ENCODE measurements at places on chromosomes 12 and 14.

DNA sequence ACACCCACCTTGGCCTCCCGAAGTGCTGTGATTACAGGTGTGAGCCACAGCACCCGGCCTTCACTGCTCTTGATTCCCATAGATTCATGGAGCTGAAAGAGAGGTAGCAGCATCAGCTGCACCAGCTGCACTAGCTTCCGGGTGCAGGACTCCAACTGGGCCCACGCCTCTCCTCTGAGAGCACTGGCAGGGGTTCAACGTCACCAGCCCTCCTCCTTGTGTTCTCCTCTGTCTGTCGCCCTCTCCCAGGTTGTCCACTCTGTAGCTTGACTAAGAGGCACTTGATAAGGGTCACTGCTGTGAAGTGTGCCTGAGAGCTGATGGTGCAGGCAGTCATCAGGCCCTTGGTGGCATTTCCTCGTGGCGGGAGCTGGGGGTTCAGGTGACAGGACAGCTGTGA lies 28.3 kb downstream of the MLXIP start:
- no peak for DNase-seq

DNA sequence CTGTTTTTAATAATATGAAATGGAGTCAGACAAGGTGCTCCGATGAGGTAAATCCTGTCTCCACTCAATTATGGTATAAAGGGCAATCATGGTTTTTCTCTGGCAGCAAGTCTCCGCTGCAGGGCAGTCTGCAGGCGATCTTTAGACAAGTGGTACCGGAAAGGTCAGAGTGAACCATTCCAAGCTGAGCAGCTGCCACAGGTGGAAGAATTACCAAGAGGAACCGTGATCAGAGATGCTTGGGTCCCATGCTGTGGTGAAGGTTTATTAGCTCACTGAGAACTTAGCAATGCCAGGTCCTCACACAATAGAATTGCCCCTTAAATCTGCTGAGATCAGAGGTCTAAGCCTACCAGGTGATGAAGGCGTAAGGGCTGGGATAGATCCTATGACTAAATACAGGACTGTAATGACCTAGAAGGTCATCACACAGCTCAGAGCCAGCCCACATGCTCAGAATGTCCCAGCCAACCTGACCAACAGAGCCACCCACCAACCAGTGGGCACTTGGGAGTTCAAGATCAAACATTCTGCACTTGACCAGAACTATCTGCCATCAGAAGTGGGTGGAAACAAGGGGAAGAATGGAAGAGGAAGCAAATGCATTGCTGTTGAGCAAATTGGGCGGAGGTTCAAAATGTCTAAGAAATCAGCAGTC lies 175.2 kb upstream of the BCL2L14 start:
- DNase-seq: no peak

- no peak for DNase-seq
These were observed 6.8 kb downstream of the MYH6 start for GRCh38 chr14:23401291-23401690.

- DNase-seq: no peak
These were observed at the start of gene EVL for GRCh38 chr14:100065111-100065871. Gene EVL (plus strand): TSS chr14:100065422. CDS start chr14:100065501, 79 bp downstream.

- DNase-seq: no peak
These were observed 44.5 kb upstream of the SYT10 start for GRCh38 chr12:33484161-33484560.

DNA sequence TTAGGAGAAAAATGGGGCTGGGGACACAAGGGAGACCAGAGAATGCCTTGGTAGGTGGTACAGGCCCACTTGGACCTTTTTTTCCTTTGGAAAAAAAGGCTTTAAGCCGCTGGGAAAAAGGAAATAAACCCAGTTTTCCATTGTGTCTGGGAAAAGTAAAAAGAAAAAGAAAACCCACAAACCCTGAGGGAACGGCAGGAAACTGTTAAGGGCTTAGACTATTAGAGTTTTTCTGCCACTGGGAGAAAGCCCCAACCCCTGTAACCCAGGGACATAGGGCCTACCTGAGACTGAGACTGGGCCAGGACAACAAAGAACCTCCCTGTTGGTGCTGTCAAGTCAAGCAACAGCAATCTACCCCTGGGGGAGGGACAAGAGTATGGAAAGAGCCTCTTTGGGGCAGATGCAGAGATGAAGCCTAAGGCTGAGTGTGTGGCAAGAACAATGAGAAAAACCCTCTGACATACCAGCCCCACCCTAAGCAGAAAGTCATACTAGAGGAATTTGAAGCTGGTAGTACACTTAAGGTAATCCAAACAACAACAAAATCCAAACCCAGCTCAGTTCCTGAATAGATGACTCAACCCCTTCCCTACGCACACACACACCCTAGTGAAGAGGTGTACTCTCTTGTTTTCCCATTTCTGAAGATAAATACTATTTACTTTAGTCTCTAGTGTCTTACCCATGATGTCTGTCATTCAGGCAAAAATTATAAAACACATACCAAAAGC lies 22.8 kb downstream of the ATF1 start:
- no peak for DNase-seq

GRCh38 chr14:97280526-97280925 lies 483.3 kb downstream of the VRK1 start:
- DNase-seq: no peak

GRCh38 chr12:130813436-130813835 lies 25.6 kb downstream of the STX2 start:
- DNase-seq: no peak

DNA sequence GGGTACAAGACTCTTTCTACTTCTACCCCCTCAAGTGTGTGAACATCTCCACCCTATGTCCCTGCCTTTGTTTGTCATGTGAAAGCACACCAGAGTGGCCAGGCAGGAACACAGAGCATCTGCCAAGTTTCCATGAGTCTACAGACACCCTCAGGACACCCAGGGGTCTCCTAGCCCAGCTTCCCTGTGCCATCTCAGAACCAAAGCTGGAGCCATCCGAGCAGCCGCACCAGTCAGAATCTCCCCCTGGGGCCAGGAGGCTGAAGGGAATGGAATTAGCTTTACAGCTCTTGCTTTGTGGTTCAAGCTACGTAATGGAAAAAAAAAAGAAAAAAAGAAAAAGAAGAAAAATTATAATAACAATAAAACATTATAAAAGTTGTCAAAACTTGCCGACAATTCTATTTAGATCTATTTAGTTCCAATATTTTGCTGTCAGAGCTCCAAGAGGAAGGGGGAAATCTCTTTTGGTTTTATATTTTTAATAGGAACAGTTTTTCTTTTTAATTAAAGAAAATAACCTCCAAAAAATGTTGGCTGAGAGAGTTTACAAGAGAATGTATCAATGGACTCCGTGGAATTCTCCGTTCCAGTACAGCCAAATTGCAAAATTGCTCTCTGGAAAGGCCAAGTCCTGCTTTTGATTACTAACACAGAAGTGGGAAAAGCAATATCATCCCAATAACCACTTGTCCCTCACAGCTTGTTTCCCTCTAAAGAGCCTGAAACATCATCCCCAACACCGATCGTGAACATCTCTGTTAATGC lies 37.1 kb downstream of the TBX5 start:
- no peak for DNase-seq

GRCh38 chr12:76738824-76739579 lies 24.9 kb upstream of the ZDHHC17 start:
- no peak for DNase-seq

- no peak for DNase-seq
These were observed 4.3 kb downstream of the GAPDH start for GRCh38 chr12:6538420-6539313.

- DNase-seq: no peak
These were observed 281.1 kb downstream of the ERC1 start for GRCh38 chr12:1272142-1272541.

DNA sequence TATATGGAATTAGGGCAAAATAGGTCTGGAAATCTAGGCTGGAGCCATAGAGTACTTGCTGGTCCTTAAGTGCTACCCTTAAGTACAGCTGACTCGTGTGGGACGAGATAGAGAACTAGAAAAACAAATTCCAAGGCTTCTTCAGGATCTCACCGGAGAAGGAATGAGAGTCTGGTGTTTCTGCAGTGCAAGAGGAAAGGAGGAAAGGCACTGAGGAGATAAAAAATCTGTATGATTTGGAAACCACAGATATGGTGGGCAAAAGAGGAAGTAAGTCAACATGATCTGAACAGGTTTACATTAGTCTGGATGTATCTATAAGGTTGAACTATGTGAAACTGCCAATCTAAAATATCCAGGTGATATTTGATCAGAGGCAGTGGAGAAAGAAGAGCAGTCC lies 134.4 kb upstream of the SOX5 start:
- no peak for DNase-seq

- DNase-seq: no peak
These were observed at the start of gene BEGAIN for GRCh38 chr14:100587086-100587762. Gene BEGAIN (minus strand): TSS chr14:100587417. CDS start chr14:100587290, 127 bp downstream.

- DNase-seq: no peak
These were observed 22.2 kb downstream of the PPP1CC start for GRCh38 chr12:110720516-110720915.

DNA sequence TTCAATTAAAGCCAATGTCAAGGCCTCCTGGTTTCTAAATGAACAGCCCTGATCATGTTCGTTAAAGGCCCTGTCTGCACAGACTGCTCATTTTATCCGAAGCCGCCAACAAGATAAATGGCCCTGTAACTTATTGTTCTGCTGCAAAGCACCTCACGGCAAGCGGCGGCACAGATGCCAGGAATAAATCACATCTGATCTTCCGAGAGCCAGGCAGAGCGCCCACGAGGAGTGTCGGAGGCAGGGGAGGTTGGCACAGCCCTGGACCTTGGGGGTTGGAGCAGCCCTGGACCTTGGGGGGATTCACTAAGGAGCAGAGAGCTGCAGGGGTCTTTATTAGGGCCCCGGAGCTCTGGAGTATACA lies 110.5 kb downstream of the SCARB1 start:
- no peak for DNase-seq

- DNase-seq: no peak
These were observed 300.0 kb downstream of the AEBP2 start for GRCh38 chr12:19739195-19739776.
